ENCODE measurements at places on chromosomes 12 and 14. TPM values are rescaled to one million over a fixed set of nuclear protein-coding genes. Genes with fewer than 3 reads are reported as not detected.

DNA sequence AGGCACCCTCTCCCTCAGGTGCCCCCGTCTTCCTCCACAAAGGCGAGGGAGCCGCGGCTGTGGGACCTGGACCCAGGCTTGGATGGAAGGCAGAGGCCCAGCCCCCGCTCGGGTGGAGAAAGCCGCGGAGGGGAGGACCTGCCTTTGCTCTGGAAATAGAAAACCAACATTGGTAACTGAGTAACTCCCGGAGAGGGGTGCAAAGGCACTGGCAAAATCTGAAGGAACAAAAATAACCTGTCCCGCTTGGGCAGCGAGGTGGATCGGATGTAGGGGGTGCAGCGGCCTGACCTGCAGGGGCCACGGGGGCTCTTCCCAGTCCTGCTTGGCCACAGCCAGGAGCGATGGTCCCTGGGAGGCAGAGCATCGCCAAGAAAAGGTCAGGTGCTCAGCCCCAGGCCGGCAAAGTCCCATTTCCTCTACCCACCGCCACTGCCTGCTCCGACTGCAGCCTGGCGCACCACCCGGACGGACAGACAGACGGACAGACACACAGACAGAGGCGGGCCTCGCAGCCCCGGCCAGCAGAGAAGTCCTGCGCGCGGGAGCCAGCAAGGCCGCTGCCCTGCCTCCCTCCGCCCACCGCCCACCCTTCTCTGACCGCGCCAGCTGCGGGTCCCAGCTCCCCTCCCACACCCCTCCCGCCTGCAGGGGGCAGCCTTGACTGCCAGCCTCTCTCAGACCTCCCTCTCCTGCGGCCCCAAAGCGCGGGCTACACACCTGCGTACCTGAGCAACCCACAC, 21.4 kb upstream of the TMEM106C start:
- DNase-seq: peak; percentile 80

GRCh38 chr12:111812881-111813741, 28.9 kb upstream of the MAPKAPK5 start:
- peak; percentile 84 for DNase-seq

DNA sequence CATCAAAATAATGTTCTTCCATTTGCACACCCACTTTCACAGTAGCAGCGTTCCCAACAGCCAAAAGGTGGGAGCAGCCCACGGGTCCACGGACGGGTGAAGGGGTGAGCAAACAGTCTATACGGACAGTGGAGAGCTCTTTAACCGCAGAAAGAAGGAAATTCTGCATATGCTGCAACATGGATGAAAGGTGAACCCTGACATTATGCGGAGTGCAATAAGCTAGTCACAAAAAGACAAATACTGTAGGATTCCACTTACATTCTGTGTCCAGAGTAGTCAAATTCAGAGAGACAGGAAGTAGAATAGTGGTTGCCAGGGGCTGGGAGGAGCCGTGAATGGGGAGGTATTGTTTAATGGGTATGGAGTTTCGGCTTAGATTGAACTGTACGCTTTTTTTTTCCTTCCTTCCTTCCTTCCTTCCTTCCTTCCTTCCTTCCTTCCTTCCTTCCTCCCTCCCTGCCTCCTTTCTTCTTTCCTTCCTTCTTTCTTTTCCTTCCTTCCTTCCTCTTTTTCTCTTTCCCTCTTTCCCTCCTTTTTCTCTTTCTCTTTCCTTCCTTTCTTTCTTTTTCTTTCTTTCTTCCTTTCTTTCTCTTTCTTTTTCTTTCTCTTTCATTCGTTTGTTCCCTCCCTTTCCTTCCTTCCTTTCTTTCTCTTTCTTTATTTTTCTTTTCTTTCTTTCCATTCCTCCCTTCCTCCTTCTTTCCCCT, 15.8 kb upstream of the ANKRD9 start:
- no peak for DNase-seq

DNA sequence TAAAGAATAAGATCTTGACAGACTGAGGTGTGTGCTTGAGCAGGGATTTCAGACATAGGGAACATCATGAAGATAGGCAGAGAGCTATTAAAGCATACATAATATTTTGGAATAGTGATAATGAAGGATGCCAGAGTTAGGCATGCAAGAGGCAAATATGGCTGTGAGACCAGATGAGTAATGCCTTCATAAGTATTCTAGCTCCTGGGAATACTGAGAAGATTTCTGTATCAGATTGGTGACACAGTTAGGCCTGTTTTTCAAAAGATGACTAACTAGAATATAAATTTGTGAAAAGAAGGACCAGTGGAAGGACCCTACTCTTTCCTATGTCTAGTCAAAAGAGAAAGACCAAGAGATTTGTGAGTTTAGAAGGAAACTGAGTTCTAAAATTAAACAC, 108.8 kb downstream of the TXNDC16 start:
- no peak for DNase-seq

The C14orf180 gene
- not detected for total RNA-seq

The POTEG gene
- total RNA-seq: not detected

The OAS3 gene
- 30.6 TPM for total RNA-seq

DNA sequence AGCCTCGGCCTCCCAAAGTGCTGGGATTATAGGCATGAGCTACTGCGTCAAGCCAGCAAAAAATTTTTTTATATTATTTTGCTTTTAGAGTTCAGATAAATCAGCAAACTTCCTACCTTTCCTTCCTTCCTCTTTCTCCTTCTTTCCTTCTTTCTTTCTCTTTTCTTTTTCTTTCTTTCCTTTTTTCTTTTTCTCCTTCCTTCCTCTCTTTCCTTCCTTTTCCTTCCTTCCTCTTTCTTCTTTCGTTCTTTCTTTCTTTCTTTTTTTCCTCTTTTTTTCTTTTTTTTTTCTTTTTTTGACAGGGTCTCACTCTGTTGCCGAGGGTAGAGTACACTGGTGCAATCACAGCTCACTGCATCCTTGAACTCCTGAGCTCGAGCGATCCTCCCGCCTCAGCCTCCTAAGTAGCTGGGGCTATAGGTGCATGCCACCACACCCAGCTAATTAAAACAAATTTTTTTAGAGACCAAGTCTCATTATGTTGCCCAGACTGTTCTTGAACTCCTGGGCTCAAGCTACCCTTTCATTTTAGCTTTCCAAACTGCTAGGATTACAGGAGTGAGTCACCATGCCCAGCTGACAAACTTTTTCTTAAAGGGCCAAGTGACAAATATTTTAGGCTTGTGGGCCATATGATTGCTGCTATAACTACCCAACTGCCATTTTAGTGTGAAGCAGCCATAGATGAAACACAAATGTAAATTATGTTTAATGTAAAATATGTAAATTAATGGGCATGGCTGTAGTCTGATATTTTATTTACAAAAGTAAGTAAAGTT, 7.1 kb upstream of the WASHC4 start:
- DNase-seq: no peak

DNA sequence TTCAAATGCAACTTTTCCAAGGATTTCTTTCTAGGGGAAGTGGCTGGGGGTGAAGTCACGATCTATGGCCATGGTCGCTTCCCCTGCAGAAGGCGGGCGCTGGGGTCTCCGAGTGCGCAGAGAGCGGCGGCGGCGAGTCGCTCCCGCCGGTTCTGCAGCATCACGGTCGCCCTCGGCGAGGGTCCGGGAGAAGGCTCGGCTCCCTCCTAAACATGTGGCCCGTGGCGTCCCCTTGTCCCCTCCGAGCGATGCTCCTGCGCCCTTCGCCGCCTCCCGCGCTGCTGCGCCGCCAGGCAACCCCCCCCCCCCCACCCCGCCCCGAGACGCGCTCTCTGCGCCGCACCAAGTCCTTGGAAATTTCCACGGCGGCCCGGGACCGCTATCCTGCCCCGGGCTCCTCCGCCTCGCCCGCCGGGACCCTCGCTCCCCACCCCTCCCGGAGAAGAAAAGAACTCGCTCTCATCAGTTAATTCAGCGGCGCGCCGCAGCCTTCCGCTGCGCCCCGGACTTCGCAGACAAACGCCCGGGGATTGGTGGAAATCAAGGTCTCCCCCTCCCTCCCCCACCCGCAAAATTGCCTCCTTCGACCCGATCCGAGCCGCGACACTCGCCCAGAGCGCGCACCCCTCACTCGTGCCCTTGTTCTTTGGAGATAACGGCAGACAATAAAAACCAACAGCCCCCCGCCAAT, at the start of gene ST8SIA1:
TSS of gene ST8SIA1 (minus strand) at position 298 of the 691 bp plus-strand sequence. CDS start 475 bp downstream, outside the sequence.
- DNase-seq: peak; percentile 84

GRCh38 chr12:114696443-114697242, 12.7 kb upstream of the TBX3 start:
- DNase-seq: no peak

The VWF gene
- 495 TPM for total RNA-seq

The ALDH1L2 gene
- 1.6 TPM for total RNA-seq

The CABP1 gene
- total RNA-seq: 0.27 TPM

GRCh38 chr14:66804141-66804540, 296.2 kb downstream of the GPHN start:
- no peak for DNase-seq

GRCh38 chr12:28235015-28235414, 44.8 kb downstream of the CCDC91 start:
- DNase-seq: no peak

The PRH2 gene
- total RNA-seq: not detected

GRCh38 chr14:21083565-21084325, 13.6 kb downstream of the ARHGEF40 start:
- DNase-seq: no peak

The POU6F1 gene
- total RNA-seq: 18.0 TPM

The GAS2L3 gene
- 7.5 TPM for total RNA-seq

GRCh38 chr14:99234961-99235571, 36.9 kb downstream of the BCL11B start:
- DNase-seq: no peak

DNA sequence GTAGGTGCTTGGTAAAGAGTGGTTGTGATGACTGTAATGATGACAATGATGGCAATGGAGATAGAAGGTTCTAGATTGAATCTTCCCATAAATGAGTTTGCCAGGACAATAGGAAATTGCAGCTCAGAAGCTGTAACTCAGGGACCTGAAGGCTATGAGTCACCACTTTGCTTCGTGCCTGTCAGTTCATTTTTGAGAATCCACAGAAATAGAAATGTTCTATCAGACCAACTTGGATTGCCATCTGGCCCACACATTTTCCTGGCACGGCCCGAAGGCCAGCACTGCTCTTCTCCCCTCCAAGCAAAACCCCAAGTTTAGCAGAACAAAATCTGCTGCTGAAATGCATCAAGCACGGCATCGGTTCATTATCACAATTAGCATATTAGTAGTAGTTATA, 1127.0 kb downstream of the BCL11B start:
- no peak for DNase-seq

DNA sequence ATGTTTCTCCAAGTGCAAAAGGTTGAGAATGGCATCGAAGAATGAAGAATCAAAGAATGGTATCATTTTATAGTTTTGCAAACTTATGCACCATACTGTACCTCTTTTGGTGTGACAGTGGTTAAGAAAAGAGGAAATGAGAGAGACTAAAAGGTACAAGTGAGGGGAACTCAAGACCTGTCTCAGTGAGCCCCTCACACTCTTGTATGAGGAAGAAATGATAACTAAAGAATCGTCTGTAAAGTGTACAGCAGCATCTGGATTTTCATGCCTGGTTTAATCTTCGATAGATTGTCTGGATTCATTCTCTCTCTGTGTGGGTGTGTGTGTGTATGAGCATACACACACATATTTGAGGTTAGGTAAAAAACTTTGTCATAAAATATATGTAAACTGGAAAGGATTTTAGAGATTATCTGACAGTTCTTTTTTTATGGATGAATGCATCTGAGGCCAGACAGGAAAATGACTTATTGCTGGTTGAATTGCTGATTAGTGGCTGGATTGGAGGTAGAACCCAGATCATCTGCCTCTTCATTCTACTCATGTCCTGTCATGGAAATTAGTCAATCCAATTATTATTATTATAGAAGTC, 16.0 kb upstream of the SLC38A2 start:
- no peak for DNase-seq

DNA sequence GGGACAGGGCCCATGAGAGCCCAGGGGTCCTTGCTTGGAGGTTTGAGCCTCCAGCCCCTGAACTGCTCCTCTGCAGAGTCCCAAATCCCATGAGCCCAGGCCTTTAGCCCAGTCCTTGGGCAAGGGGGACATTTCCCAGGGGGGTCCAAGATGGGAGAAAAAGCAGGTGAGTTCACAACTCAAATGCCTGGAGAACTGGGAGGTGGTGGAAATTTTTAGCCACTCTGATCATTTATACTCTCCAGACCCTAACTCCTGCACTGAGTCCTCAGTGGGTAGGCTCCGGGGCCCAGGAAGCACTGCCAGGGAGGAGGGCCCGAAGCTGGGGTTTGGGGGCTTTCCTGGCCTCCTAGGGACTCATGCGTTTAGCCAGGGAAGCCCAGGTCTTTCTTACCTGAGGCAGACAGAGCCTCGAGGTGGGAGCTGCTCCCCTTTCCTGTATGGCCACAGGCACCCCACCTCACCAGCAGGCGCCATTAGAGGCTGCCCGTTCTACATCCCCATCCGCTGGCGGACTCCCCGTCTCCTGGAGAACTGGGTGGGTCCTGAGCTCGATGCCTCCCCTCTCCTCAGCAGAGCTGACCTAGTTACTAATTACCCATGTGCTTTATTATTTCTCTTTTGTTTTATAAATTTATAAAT, 998 bp downstream of the HNF1A start:
- DNase-seq: no peak

DNA sequence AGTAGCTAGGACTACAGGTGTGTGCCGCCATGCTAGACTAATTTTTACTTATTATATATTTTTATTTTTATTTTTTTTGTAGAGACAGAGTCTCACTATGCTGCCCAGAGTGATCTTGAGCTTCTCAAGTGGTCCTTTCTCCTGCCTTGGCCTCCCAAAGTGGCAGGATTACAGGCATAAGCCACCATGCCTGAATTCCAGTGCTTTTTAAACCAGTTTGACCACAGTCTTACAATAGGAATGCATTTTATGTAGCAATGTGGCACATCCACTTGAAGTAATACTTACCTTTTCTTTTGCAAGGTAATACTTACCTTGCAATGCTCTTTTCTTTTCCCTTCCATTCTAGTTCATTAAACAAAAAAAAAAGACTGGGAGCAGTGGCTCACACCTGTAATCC, 38.0 kb upstream of the CPM start:
- no peak for DNase-seq

DNA sequence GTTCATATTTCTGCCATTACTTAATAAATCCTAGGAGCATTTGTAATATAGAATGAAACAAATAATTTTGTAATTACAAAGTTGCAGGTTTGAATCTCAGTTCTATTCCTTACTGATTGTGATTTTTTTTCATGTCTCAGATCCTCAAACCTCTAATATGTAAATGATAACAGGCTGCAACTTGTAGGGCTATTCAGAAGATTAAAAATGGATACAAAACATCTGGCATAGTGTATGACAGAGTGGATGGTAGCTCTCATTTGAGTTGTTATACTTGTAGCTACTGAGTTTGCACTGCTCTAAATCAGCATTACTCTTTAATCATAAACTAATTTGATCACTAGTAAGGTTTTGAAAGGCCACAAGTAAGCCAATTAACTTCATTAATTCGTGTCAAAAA, 406.3 kb upstream of the MGAT4C start:
- no peak for DNase-seq

The ATL1 gene
- total RNA-seq: 3.2 TPM

Measured in spleen (tissue), 13 donors.